ENCODE measurements at places on chromosomes 6 and 20.

DNA sequence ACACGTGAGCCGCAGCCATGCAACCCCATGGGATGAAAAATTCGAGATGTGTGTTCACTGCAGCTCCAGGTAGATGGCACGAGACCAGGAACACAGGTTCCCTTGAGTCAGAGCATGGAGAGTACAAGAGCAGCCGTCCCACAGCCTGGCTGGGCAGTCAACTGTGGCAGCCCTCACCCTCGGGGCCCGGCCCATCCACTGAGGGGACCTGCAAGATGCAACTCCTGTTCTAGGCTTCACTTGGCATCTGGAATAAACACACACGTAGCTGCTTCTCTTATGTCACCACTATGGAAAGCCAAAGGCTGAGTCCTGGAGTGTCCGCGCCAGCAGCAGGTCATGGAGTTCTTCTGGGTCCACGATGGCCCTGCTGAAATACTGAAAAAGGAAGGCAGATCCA is 77.0 kb downstream of the WDR27 start:
- no peak for DNase-seq

GRCh38 chr6:25369433-25370177 is 90.4 kb downstream of the CARMIL1 start:
- no peak for DNase-seq

GRCh38 chr6:103193413-103193812 is 1666.3 kb downstream of the HACE1 start:
- no peak for DNase-seq

- DNase-seq = no peak
These were observed 13.8 kb downstream of the TMX4 start for GRCh38 chr20:8005575-8006366.

DNA sequence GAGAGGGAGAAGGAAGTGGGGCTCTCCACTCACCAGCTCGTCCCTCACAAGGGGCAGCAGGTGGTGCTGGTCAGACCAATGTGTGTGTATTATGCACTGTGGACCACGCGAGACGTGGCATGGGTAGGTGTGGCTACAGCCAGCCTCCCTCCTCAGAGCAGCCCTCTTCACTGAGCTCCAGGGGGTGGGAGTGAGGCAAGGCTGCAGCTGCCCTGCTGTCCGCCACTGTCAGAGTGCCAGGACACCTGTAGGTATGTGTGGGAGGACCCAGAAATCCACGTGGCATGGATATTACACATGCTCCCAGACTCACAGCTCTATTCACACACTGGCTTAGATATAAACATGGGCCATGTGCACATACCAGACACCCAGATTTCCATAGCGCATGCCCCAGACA is 90.3 kb downstream of the VEGFA start:
- peak; percentile 37 for DNase-seq

Measured in BE2C (cell line).